RWPE2 (cell line): ENCODE measurements at places on chromosomes 4 and X.

DNA sequence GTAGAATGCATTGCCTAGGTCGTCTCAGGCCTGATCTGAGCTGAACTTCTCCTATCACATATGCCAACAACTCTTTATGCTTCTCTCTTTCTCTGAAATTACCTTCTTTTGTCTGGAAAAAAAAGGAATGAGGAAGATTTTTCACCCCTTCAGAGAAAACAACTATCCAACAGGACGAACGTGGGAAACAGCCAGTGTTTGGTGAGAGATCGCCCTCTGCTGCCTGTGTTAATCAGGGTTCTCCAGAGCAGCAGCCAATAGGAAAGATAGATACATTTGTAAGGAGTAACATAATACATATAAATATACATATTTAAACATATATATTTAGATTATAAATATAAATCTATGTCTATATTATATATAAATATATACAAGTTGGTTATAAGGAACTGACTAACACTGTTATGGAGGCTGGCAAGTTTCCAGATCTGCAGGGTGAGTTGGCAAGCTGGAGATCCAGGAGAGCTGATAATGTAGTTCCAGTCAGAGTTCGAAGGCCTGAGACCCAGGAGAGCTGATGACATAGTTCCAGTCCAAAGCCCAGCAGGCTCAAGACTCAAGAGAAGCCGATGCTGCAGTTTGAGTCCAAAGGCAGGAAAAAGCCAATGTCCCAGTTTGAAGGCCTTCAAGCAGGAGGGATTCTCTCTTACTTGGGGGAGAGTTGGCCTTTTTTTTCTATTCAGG, 13.3 kb downstream of the CETN2 start:
- H3K27me3 ChIP-seq, result no peaks in the 10 kb centered on the region
- no peaks in the 10 kb centered on the region for H3K36me3 ChIP-seq
- H3K4me1 ChIP-seq, result peaks cover 8% of the 10 kb centered on the region
- no peak overlapping the region for H3K27ac ChIP-seq

DNA sequence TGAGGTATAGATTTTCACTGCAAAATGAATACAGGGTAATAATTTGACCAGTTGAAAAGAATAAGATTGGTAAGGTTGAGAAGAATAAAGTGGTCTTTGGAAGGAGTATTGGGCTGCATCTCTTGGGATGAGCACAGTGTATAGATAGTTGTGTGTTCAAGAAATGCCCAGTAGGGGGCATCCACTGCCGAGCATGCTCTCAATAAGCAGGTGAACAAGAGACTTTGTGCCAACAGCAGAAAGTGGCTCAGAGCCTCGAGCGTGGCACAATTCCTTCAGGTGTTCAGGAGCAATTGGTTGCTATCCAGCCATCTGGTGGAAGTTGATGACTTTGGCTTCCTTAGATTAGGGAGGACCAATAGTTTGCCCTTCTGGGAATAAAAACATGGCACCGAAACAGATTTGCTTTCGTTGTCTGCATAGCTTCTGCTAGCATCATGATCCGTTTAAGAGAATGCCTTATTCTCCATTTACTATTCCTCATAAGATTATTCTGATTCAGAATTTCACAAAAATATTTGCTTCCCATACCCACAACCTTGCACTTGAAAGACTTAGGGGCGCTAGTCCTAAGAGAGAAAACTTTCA, 258.1 kb upstream of the NEIL3 start:
- no peaks in the 10 kb centered on the region for H3K27me3 ChIP-seq
- no peak for DNase-seq
- no peaks in the 10 kb centered on the region; the same call in 1 of the 2 replicates for H3K36me3 ChIP-seq
- no peak overlapping the region for H3K4me3 ChIP-seq
- no peak overlapping the region for H3K27ac ChIP-seq
- H3K4me1 ChIP-seq, result peaks cover 7% of the 10 kb centered on the region

DNA sequence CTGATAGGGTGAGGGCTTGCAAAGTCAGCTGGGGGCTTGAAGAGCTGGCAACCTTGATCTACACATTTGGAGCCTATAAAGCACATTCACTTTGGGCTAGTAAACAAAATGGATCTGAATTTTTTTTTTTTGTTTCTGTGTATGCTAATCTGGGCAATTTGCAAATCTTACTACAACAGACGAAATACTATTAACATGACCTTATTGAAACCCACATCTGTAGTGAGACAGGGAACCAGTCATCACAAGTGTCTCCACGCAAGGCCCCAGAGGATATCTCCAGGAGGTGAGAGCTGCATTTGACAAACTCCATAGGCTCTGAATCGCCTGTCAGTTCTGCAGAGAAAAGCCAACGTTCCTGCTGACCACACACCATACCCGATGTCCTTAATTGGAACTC, 33.0 kb upstream of the TFDP3 start:
- H3K36me3 ChIP-seq, result no peaks in the 10 kb centered on the region
- no peaks in the 10 kb centered on the region for H3K27me3 ChIP-seq
- no peaks in the 10 kb centered on the region for H3K4me1 ChIP-seq

GRCh38 chrX:5746231-5746630, 482.4 kb downstream of the NLGN4X start:
- no peaks in the 10 kb centered on the region for H3K27me3 ChIP-seq
- no peak overlapping the region for H3K4me3 ChIP-seq
- no peak overlapping the region for H3K27ac ChIP-seq
- H3K36me3 ChIP-seq, result no peaks in the 10 kb centered on the region
- no peak for DNase-seq
- H3K4me1 ChIP-seq, result no peaks in the 10 kb centered on the region

DNA sequence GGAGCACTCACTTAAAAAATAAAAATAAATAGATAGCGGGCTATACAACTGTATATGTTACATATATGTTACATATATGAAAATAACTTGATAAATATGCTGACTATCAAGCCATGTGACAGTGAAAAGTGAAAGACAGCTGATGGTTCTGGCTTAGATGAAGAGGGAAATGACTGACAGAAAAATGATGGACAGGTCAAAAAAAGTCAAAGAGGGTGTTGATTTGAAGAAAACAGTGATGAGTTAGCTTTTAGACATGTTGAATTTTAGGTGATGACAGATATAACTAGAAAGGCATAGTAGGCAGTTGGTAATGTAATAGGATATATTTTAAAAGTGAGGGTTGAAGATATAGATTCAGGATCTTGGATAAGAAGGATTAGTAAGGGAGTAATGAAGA, 37.8 kb downstream of the FBXO8 start:
- peaks cover 7% of the 10 kb centered on the region for H3K4me1 ChIP-seq
- no peak for DNase-seq
- no peaks in the 10 kb centered on the region for H3K27me3 ChIP-seq
- no peak overlapping the region for H3K27ac ChIP-seq
- no peak overlapping the region for H3K4me3 ChIP-seq

DNA sequence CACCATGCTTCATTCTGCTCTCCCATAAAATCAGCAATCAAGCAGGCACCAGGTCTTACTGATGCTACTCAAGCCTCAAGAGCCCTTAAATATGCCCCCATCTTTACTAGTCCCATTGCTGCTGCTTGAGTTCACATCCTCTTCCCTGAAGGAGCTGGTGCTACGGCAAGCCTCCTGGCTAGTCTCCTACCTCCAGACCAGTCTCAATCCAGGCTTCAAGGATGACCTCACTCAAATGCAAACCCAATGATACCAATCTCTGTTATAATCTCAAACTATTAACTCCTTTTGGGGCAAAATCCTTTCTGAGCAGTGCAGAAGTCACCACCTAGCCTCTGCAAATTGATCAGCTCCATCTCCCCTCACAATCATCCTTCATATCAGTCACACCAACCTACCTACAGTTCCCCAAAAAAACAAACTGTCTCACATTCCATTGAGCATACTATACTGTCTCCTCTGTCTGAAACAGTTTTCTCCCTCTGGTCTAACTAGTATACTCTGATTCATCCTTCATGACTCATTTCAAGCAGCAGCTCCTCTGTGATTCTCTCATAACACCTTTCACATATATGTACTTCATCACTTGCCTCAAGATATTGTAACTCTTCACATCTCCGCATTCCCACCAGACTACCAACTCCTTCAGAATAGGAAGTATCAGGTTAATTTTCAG, 30.0 kb downstream of the PAPSS1 start:
- no peak overlapping the region for H3K4me3 ChIP-seq
- peaks cover 20% of the 10 kb centered on the region for H3K36me3 ChIP-seq
- peaks cover 13% of the 10 kb centered on the region for H3K4me1 ChIP-seq
- DNase-seq, result no peak
- no peaks in the 10 kb centered on the region for H3K27me3 ChIP-seq

DNA sequence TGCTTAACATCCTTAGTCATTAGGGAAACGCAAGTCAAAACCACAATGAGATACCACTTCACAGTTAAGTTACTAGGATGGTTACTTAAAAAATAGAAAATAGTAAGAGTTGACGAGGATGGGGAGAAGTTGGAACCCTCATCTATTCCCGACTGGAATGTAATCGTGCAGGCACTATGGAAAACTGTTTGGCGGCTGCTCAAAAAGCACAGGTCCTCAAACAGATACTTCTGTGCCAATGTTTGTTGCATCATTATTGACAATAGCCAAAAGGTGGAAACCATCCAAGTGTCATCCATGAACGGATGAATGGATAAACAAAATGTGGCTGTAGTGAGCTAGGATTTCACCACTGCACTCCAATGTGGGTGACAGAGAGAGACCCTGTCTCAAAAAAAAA, 11.7 kb downstream of the CTAG1B start:
- no peaks in the 10 kb centered on the region for H3K27me3 ChIP-seq
- no peaks in the 10 kb centered on the region for H3K36me3 ChIP-seq
- H3K4me1 ChIP-seq, result peaks cover 14% of the 10 kb centered on the region

DNA sequence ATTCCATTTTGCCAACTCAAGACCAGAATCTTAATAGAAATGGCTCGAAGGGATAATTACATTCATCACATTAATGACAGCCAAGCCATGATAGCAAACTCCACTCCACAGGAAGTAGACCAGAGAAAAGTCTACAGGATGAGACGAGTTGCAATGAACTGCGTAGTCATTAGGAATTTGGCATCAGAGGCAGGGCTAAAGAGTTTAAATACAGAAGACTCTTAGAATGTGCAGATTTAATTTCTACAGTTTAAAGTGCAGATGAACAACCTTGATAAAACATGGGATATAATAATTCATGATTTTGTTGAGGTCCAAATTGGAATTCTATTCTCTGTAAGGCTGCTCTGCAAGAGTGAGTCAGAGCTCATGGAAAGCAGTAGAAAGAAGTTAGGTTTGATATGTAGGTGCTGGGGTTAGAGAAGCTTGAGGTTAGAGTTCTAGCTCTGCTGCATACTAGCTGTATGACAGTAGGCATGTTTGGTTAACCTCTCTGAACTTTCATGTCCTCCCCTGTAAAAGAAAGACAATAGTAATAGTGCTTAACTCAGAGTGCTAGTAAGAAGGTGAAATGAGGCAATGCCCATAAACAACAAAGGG, 32.2 kb downstream of the LNX1 start:
- no peak for DNase-seq
- H3K36me3 ChIP-seq, result no peaks in the 10 kb centered on the region
- peaks cover 40% of the 10 kb centered on the region for H3K4me1 ChIP-seq
- H3K4me3 ChIP-seq, result no peak overlapping the region

DNA sequence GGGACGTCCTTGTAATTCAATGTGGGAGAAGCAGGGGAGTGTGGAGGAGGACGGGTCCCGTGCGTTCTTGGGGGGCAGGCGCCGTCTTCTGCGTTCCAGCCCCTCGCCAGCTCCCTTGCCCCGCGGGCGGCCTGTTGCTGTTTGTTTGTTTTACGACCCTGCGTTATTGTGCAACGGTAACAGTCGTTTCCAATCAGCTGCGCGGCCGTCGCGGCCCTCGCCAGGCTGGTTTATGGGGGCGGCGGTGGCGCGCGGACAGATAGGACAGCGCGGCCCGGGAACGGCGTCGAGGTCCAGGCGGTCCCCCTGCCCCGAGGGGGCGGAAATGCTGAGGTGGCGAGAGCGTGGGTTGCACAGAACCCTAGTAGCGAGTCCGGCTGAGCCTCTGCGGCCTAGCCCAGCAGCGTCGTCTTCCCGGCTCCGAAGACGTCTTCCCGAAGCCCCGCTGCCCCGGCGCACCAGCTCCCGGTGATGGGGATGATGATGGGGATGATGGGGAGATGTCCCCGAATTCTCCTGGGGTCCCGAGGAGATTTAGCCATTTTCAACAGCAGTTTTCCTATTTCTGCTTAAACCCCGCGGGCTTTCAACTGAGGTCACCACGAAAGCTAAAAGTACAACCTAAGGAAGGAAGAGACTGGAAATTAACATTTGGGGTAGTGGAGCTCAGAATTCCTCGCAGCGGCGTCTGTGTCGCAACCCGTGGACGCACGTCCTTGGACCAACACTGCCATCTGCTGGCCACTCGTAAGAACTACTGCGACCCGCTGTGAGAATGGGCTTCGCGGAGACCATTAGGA, 4.8 kb downstream of the PDGFRA start:
- no peak for DNase-seq
- H3K27ac ChIP-seq, result no peak overlapping the region
- peaks cover 42% of the 10 kb centered on the region for H3K27me3 ChIP-seq
- H3K4me1 ChIP-seq, result no peaks in the 10 kb centered on the region

GRCh38 chr4:46839128-46839527, 69.9 kb downstream of the COX7B2 start:
- no peak overlapping the region for H3K4me3 ChIP-seq
- DNase-seq, result no peak
- no peaks in the 10 kb centered on the region for H3K4me1 ChIP-seq
- no peak overlapping the region for H3K27ac ChIP-seq
- H3K27me3 ChIP-seq, result no peaks in the 10 kb centered on the region

GRCh38 chrX:50762578-50762977, 51.4 kb downstream of the SHROOM4 start:
- H3K4me1 ChIP-seq, result no peaks in the 10 kb centered on the region
- no peaks in the 10 kb centered on the region for H3K36me3 ChIP-seq
- no peak overlapping the region for H3K27ac ChIP-seq
- DNase-seq, result no peak
- no peaks in the 10 kb centered on the region for H3K27me3 ChIP-seq
- no peak overlapping the region for H3K4me3 ChIP-seq

GRCh38 chr4:31791666-31792065, 1071.5 kb downstream of the PCDH7 start:
- DNase-seq, result no peak
- H3K36me3 ChIP-seq, result no peaks in the 10 kb centered on the region
- H3K27me3 ChIP-seq, result no peaks in the 10 kb centered on the region
- no peak overlapping the region for H3K4me3 ChIP-seq

DNA sequence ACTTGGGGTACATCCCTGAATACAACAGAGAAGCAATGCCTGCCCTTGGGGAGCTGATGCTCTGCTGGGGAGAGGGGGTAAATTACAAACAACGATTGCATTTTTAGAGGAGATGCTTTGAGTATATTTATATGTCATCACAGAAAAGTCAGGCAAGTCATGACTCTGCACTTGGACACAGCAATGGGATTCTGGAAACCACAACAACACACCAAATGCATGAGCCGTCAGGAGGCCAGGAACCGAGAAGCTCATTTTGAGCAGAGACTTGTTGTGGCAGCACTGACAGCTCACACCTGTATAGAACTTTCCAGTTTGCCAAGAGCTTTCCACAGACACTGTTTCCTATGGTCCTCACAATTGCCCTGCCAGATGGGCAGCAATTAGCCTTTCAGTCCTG, 113.2 kb upstream of the RBPJ start:
- no peaks in the 10 kb centered on the region for H3K4me1 ChIP-seq
- no peak for DNase-seq
- H3K4me3 ChIP-seq, result no peak overlapping the region
- no peaks in the 10 kb centered on the region for H3K27me3 ChIP-seq
